ENCODE measurements at places on chromosomes 4 and X.
A peak's percentile ranks its signal among the peaks of the same experiment; 100 is the strongest.

GRCh38 chrX:112058766-112059165 is 23.8 kb downstream of the TRPC5 start:
- DNase-seq = no peak

- no peak for DNase-seq
Observed at GRCh38 chr4:70954032-70954431, 39.4 kb upstream of the DCK start.

DNA sequence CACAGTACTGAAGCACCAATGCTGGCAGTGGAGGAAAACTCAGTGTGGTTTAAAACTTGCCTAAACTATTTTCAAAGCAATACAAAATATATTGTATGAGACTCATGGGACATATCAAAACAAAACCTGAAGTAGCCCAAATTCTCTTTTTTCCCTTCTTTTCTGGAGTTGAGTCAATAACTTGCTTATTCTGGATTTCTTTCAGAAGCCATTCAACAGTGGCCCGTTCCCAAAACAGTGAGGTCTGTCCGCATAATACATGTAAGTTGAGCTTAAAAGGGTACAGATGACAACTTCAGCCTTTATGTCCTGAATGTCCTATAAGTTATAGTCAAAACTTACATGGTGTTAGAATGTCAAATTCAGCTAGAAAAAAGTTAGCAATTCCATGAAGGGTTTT is 100.8 kb downstream of the SHISA3 start:
- no peak for DNase-seq

DNA sequence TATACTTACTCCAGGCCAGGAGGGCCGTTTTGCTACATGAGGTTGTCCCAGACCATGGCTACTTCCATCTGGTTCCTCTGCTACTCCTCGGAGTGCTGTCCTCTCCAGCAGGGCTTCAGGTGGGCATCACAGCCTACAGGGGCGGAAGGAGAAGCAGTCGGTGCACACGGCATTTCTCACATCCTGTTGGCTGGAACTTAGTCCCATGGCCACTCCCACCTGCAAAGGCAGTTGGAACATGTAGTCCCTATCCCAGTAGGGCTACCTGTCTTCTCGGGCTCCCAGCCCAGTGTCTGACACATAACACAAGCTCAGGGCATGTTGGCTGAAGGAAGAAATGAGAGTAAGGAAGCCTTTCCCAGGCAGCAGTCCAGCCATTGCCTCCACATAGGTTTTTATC is 7.7 kb upstream of the STK32B start:
- no peak for DNase-seq

GRCh38 chr4:13963601-13964000 is 336.1 kb upstream of the BOD1L1 start:
- no peak for DNase-seq

DNA sequence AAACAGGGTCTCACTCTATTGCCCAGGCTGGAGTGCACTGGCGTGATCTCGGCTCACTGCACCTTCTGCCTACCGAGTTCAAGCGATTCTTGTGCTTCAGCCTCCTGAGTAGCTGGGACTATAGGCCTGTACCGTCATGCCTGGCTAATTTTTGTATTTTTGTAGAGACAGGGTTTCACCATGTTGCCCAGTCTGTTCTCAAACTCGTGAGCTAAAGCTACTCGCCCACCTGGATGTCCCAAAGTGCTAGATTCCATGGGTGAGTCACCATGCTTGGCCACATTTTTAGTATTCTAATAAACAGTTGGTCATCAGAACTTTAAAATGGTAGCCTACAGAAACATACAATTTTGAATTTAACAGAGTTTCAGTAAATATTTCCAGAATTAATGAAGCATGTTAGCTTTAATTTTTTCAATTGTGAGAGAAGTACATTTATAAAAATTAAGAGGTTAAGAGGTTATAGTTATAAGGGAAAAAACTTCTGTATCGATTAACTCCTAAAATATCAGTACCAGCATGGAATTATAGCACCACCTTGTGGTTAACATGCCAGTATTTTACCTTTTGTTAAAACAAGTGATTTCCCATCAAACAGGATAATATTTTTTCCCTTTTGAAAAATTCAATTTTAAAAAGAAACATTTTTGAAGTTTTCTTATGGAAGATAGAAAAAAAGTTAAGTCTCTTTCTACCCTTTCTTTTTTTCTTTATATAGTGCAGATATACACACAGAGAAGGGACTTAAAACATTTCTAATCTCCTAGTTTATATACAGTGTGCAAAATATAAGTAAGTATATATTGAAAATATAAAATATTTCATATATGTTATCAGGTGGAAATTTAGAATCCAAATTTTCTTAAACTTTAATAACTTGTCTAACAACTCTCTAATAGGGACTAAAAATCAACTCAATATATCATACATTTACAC is 35.4 kb downstream of the CEP44 start:
- peak; percentile 23 for DNase-seq

GRCh38 chrX:124346117-124346876 is at the start of gene SH2D1A:
Gene SH2D1A, plus strand, starts transcription at chrX:124346563. Its CDS starts 80 bp downstream, at chrX:124346643.
- DNase-seq = no peak

DNA sequence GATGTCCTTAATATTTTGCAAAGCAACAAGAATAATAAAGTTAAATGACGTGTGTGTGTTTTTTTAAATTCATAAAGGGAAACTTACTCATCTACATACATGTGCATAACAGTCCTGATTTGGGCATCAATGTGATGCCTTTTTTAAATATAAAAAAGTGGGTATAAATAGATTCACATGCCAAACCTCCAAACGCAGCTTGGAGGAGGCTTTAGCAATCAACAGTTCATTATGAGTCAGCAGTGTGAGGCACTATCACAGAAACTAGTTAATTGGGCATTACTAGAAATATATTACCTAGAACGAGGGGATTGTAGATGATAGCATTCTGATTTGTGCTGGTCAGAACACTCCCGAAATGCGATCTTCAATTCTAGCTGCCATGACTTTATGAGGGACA is 115.1 kb downstream of the HS6ST2 start:
- no peak for DNase-seq
